ENCODE measurements at places on chromosomes 7 and 10.

DNA sequence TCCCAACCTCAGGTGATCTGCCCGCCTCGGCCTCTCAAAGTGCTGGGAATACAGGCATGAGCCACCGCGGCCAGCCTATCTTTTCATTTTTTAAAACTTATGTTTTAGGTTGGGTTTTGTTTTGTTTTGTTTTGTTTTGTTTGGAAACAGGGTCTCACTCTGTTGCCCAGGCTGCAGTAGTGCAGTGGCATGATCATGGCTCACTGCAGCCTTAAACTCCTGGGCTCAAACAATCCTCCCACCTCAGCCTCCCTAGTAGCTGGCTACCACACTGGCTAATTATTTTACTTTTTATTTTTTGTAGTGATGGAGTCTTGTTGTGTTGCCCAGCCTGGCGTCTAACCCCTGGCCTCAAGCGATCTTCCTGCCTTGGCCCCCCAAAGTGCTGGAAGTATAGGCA lies 19.4 kb upstream of the AGFG2 start:
- DNase-seq, result no peak

GRCh38 chr10:15448598-15448997 lies 77.5 kb upstream of the FAM171A1 start:
- no peak for DNase-seq

GRCh38 chr10:46523119-46523961 lies 33.1 kb downstream of the GPRIN2 start:
- peak; percentile 74 for DNase-seq

GRCh38 chr10:79431891-79432831 lies 13.3 kb downstream of the ZCCHC24 start:
- no peak for DNase-seq

GRCh38 chr10:132705173-132705572 lies 80.8 kb downstream of the NKX6-2 start:
- no peak for DNase-seq

GRCh38 chr7:333393-333764 lies 43.4 kb downstream of the FOXL3 start:
- DNase-seq, result no peak

- no peak for DNase-seq
These were observed 25.0 kb upstream of the PPA1 start for GRCh38 chr10:70258216-70258615.

DNA sequence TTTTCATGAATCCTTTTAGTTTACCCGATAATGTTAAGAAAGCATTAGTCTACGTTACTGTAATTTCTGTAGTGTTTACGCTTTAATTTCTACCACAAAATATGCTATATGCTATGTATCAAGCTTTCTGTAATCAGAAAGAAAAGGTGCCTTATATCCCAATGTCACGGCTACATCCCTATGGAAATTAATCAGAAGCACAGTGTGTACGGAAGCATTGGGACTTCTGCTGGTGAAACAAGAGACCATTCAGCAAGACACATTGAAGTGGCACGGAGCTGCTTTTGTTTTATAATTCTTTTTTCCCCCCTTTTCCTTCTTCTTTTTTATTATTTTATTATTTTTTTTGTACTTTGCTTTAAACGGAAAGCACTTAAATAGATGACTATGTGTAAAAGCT lies 31.2 kb upstream of the SH2B2 start:
- DNase-seq, result no peak

DNA sequence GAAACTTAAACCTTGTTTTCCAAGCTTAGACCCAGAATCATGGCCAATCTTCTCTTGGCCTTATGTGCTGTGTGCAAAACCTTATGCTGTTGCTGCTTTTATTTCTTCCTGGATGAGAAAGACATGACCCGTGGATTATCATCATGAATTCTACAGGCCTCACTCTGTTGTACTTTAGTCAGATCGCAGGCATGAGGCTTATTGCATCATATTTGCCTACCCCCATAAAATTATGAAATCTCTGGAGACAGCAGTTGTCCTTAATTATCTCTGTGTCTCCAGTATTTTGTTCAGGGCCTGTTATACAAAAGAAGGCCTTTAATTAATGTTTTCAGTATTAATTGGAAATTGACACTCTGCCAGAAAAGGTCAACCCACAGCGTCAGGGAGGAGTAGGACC lies 71.6 kb downstream of the PLCE1 start:
- no peak for DNase-seq

DNA sequence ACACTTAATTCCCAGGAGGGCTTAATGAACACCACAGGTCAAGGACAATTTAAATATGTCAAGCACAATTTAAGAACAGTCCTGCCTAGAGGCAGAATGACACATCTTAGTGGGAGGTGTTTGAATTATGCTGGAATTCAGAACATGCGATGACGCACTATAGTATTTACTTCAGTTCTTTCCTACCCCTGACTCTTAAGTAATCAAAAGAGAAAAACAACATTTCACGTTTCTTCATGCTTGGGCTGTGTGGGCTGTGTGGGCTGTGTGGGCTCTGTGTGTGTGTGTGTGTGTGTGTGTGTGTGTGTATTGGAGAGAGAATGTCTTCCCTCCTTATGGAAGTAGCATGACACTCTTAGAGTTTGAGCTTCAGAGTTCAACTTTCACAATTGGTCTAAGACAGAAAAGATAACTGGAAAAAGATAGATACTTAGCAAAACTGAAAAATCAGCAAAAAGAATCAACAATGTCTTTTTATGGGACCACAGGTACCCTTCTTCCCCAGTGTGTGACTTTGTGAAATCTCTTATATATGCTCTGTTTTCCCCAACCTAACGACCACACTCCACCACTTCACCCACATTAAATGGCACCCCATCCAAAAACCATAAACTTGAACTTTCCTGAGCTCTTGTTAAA lies 33.7 kb upstream of the CABCOCO1 start:
- peak; percentile 84 for DNase-seq

- no peak for DNase-seq
These were observed 28.2 kb downstream of the ASNS start for GRCh38 chr7:97844036-97844435.

DNA sequence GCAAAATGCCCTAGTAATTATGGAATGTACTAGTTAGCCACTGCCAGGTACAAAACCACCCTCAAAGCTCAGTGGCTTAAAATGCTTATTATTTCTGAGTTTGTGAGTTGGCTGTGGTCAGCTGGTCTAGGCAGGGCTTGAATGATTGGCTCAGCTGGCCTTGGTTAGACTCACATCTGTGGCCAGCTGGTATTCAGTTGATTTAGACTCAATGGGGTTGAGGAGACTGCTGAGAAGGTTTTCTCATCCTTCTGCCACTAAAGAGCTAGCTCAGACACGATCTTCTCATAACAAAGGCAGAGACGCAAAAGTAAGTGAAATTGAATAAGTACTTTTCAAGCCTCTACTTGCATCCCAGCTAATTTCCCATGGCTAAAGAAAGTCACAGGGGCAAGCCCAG lies 57.1 kb upstream of the CYP2C18 start:
- DNase-seq, result no peak

GRCh38 chr10:124100124-124100523 lies 6.7 kb upstream of the CHST15 start:
- no peak for DNase-seq

- no peak for DNase-seq
These were observed 101.5 kb upstream of the ANKRD1 start for GRCh38 chr10:91022390-91022789.

- no peak for DNase-seq
These were observed 7.1 kb upstream of the SEMA3E start for GRCh38 chr7:83655951-83656556.

GRCh38 chr10:102777711-102778453 lies 34.1 kb downstream of the WBP1L start:
- DNase-seq, result no peak

GRCh38 chr10:114181971-114182370 lies 2.8 kb downstream of the TDRD1 start:
- DNase-seq, result no peak

GRCh38 chr7:89335490-89335889 lies 540.0 kb upstream of the TEX47 start:
- no peak for DNase-seq

DNA sequence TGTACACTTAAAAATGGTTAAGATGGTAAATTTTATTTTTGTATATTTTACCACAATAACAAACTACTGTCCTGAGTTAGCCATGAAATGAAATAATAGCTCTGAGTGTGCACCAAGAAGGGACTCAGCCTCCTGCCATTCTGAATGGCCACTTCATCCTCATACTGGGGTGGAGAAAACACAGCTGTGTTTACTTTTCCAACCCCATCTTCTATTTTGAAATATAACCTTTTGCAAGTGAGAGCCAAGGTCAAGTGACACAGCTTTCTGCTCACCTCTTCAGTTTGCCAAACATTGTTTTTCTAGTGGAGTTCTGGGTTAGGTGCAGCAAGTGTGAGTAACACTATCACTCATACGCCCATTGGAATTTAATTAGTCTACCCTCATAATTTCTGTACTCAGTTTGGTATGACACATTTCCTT lies 107.4 kb upstream of the GLCCI1 start:
- peak; percentile 78 for DNase-seq

- DNase-seq, result no peak
These were observed 77.3 kb downstream of the GRK5 start for GRCh38 chr10:119284679-119285096.

GRCh38 chr7:471191-471865 lies 48.3 kb downstream of the PDGFA start:
- no peak for DNase-seq

- DNase-seq, result no peak
These were observed 151.5 kb upstream of the EEPD1 start for GRCh38 chr7:36001546-36001945.

GRCh38 chr7:2978408-2978807 lies 65.3 kb downstream of the CARD11 start:
- no peak for DNase-seq

DNA sequence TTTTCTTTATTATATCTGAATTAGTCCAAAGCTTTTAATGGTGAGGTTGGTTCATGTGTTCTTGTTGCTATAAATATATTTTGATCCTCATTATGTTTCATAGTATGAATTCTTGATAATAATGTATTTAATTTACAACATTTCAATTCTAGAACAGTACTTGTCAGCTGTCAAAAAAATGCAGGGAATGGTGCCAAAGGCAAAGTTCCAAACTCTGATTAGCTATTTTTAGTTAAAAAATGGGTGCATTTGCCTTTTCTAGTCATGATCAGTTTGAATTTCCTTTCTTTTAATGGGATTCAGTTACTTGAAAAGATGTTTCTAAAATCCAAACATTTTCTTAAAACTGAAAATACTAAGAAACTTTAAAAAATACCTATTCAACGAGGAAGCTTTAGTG lies 49.6 kb downstream of the ANKIB1 start:
- DNase-seq, result no peak

DNA sequence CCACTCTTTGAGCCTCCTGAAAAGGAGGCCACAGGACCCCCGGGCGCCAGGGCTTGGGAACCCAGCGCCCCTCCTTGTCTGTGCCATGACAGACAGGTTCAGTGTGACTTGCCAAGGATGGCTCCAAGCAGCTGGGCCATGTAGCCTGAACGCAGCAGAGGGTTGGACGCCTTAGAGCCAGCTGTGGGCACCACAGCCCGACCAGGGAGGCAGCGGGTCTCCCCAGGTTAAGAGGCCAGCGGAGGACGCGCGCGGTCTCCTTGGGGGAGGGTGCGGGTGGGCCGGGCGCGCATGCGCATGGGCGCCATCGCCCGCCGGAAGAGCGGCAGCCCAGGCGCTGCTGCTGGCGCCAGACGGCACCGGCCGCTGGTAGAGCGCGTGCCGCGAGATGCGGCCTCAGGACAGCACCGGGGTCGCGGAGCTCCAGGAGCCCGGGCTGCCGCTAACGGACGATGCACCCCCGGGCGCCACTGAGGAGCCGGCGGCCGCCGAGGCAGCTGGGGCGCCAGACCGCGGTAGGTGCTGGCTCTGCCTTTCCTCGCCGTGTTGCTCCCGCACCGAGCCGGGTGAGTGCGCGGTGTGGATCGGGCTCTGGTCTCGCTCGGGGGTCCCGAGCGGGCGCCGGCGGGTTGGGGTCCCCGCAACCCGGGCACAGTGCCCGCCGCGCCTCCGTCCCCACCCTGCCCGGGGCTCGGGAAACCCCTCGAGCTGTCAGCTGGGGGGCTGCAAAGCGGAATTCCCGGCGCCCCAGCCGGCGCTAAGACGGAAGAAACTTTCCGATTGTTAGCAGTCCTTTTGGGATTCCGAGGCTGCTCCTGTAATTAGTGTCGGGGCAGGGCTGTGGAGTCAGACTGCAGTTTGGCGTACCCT lies at the start of gene SLC35G1:
SLC35G1 (plus strand) TSS at position 333 of the 870 bp plus-strand sequence; CDS start at position 389, 56 bp downstream.
- DNase-seq, result no peak

GRCh38 chr7:86282014-86282682 lies 361.6 kb upstream of the GRM3 start:
- no peak for DNase-seq

DNA sequence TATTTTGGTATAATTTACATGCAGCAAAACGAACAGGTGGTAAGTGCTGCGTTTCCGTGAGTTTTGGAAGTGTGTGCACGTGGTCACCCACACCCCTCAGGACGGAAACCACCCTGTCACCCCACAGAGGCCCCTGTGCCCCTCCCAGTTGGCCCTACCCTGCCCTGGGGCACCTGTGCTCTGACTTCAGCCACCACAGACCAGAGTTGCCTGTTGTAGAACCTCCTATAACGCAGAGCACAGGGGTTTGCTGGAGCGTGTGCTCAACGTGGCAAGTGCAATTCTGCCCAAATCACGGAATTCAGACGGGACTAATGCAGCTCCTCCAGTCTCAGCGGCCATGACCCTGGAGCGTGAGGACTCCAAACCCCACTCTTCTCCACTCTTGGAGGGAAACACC lies 9.6 kb upstream of the CFAP46 start:
- no peak for DNase-seq

GRCh38 chr7:38507384-38507783 lies 123.8 kb downstream of the AMPH start:
- DNase-seq, result no peak

All from epithelial cell of prostate (primary cell).